ENCODE measurements at places on chromosomes 11 and 22.
A peak's percentile ranks its signal among the peaks of the same experiment; 100 is the strongest.

DNA sequence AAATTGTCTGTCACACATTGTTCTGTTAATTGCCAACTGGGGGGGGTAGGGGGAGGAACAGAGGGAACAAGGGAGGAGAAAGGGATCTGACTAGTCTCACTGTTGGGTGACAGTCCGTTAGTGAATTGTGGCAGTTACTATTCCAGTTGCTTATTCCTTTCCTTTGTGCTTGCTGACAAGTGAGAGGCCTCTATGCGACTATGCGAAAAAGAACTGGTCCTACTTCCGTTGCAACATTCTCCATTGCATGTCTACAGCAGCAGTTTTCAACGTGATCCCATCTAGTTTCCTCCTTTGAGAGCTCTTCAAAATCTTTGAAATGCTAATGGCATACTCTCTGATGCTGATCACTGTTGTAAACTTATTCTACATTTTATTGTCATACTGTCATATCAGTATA lies 672.2 kb downstream of the LRRC4C start:
- DNase-seq, result no peak

DNA sequence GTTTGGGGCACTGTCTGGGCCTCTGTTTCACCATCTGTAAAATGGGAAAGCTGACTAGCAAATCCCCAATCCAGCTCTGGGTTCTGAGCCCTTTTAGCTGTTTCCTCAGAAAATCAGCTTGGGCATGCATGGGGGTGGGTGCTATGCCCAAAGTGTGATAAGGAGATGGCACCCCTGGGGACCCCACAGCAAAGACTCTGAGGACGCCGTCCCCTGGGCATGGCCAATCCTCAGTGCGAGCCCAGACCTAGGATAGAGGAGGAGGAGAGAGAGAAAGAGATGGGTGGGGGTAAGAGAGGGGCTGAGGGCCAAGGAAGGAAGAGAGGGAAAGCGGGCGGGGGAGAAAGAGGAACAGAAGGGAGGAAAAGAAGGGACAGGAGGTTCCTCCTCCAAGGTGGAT lies 31.8 kb downstream of the TPBGL start:
- DNase-seq, result no peak

- DNase-seq, result no peak
Measured at GRCh38 chr11:95232666-95233065, 1.7 kb upstream of the SESN3 start.

- no peak for DNase-seq
Measured at GRCh38 chr11:2270322-2271076, at the start of gene ASCL2. ASCL2 (minus strand) TSS chr11:2270588; CDS start chr11:2270332, 256 bp downstream.

- DNase-seq, result no peak
Measured at GRCh38 chr11:28110821-28111200, 2.6 kb downstream of the METTL15 start.

GRCh38 chr22:39471381-39472141 lies 14.7 kb downstream of the MGAT3 start:
- DNase-seq, result no peak

GRCh38 chr11:117604336-117604995 lies 192.6 kb downstream of the DSCAML1 start:
- DNase-seq, result no peak

- DNase-seq, result no peak
Measured at GRCh38 chr11:126733685-126734084, 266.9 kb downstream of the KIRREL3 start.

DNA sequence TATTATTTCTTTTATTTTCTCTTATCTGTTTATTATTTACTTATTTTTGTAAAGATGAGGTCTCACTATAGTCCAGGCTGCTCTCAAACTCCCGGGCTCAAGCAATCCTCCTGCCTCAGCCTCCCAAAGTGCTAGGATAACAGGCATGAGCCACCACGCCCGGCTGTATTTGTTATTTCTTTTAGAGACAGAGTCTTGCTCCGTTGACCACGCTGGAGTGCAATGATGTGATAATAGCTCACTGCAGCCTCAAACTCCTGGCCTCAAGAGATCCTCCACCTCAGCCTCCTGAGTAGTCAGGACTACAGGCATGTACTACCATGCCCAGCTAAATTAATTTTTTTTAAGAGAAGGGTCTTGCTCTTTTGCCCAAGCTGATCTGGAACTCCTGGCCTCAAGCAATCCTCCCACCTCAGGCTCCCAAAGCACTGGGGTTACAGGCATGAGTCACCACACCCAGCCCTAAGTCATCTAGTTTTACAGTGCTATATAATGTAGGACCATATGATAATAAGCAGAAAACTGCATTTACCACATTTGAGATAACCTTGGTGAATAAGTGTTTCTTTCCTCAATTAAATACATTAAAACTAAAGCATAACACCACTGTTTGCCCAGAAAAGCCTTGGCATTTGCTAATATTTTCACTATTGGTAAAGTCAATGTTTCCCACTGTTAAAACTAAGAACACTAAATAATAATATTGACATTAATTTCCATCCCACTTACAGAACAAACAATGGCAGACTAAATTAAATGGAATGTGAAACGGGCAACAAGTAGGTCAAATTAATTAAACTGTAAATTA lies 127.5 kb downstream of the SIK3 start:
- no peak for DNase-seq

GRCh38 chr11:455566-456147 lies 5.6 kb downstream of the PTDSS2 start:
- DNase-seq, result peak; percentile 41

DNA sequence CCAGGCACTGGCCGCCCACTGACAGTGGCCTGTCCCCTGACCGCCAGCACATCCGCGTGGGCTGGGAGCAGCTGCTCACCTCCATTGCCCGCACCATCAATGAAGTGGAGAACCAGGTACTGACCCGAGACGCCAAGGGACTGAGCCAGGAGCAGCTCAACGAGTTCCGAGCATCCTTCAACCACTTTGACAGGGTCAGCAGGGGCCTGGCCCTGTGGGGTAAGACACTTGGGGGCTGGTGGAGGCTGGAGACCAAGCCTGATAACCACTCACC lies 6.5 kb downstream of the CTSF start:
- no peak for DNase-seq

DNA sequence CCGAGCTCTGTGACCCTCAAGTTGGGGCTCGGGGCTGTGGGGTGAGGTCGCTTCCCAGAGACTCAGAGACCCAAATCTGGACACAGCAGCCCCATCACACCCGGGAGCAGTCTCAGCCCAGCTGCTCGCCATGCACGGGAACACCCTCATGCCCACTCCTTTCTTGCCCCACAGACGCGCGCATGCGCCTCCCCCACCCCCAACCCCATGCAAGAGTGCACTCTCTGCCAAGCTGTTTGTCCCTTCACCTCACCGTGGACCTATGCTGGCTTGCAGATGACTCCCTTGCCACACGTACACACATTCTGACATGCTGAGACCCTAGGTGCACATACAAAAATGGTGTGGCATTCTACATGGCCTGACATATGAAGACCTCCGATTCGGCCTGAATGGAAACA lies 478 bp upstream of the CD248 start:
- peak; percentile 67 for DNase-seq

GRCh38 chr11:74493791-74494630 lies 487 bp upstream of the LIPT2 start:
- DNase-seq, result no peak

DNA sequence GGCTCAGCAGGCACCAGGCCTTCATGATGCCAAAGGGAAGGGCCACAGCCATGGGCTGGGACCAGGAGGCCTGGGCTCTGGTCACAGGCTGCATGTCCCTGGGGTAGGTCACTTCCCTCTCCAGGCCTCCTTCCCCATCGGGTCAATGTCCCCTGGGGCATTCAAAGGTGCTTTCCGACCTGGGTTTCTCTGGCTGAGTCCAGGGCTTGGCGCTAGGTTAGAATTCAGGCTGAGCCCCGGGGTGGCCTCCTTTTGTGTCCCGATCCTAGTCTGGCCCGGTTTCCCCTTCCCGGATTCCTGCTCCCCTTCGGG lies 12.2 kb downstream of the MAFF start:
- no peak for DNase-seq

DNA sequence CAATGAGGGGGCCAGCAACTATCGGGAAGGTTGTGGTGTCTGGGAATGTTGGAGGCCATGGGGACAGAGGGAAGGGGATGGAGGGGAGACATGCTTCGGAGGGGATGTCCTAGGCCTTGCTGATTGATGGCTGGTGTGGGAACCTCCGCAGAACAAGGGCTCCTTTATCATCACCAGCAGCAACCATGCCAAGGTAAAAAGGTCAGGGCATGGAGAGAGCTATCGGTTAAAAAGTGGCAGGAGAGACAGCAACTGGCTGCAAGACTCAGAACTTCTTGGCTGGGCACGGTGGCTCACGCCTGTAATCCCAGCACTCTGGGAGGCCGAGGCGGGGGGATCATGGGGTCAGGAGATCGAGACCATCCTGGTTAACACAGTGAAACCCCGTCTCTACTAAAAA lies 3.0 kb downstream of the GSTT4 start:
- DNase-seq, result no peak

DNA sequence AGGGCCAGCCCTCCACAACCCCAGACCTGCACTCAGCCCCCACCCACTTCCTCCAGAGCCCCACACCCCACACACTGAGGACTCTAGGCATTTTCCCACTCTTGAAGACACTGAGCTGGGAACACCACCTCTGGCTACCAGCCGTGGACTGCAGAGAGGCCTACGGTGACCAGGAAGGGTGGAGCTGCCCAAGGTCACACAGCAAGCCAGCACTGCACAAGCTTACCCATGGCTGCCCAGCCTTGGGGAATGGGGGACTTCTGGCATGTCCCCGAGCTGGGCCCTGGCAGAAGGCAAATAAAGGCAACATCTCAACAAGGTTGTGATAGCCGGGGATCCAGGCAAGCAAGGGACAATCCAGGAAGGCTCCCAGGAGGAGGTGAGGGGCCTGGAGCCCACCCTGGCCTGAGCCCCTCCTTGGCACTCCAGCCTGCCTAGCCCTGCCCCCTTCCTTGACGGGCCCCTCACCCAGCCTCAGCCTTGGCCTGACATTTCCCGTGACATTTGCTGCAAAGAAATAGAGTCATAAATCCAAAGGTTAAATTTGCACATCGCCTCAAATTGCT lies 5.5 kb downstream of the RTN4R start:
- DNase-seq, result no peak

- DNase-seq, result no peak
Measured at GRCh38 chr22:41845380-41846267, 12.7 kb downstream of the SREBF2 start.

DNA sequence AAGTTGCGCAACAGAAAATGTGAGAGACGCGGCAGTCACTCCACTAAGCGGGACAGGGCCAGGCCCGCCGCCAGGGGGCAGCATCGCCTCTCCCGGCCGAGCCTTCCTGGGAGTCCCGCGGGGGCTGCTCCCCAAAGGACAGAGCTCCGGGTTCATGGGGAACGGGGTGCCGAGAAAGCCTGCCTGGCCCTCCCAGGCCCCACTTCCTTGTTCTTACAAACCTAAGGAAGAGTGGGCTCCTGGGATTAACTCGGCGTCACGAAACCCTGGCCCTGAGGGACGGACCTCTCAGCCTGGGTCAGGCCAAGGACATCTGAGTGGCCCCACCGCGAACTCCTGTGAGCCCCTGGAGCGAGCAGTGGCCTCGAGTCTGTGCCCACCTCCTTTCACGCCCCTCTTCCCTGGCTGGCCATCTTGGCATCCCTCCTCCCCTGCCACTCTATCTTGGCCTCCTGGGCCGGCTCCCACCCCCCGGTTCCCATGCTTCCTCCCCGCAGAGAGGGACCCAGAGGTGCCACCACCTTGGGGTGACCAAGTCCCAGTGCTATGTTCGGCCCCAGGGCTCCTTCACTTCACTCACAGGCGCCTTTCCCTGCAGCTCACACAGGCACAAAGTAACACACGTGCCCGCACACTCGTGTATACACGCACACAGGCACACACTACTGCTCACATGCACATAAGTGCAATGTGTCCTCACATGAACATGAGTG lies 99.9 kb upstream of the FGF3 start:
- peak; percentile 78 for DNase-seq

DNA sequence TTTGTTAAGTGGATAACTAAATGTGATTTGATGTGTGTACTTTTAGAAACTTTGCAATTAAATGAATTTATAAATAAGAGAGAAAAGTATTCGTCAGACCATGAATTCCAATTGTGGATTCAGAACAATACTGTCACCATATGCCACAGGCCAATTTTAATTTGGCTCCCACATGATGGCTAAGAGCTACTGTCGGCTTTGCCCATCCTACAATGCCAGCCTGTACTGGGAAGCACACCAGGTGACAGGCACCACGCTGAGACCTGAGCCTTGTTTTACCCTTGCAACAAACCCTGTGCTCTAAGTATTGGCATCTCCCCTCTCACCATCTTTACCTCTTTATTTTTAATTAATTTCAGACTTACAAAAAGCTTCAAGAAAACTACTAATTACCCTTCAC lies 14.0 kb downstream of the RAB30 start:
- DNase-seq, result no peak

DNA sequence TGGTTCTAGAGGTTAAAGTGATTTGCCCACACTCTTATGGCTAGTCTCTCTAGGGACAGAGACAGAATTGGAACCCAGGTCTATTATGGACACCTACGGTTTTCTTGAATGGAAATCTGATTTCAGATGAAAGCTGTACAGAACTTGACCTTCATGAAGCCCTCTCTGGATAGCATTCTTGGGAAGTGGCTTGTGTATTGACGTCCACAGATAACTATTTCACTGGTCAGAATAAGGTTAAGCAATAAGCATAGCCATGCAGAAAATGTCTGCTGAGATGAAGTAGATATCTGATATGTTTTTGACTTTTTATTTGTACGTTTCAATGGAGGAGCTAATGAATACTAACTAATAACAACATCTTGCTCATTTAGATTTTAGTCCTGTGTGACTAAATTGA lies 1.1 kb downstream of the TLCD5 start:
- no peak for DNase-seq

GRCh38 chr11:120326845-120327281 lies 1.8 kb downstream of the TLCD5 start:
- DNase-seq, result no peak

DNA sequence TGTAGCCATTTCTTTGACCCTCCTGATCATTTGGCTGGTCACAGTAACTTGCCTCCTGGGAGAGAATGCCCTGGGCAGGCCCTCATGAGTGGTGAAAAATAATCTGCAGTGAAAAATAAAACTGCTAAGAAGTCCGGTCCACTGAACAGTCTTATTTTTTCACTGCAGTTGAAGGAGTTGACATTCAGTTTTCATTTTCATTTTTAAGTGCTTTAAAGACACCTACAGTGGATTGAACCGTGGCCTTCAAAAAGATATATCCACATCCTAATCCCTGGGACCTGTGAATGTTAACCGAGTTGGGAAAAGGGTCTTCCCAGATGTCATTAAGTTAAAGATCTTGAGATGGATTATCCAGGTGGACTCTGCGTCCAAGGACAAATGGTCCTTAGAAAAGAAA lies 153.6 kb upstream of the GRK3 start:
- no peak for DNase-seq

GRCh38 chr22:43995798-43996169 lies 28.3 kb upstream of the PARVB start:
- no peak for DNase-seq

DNA sequence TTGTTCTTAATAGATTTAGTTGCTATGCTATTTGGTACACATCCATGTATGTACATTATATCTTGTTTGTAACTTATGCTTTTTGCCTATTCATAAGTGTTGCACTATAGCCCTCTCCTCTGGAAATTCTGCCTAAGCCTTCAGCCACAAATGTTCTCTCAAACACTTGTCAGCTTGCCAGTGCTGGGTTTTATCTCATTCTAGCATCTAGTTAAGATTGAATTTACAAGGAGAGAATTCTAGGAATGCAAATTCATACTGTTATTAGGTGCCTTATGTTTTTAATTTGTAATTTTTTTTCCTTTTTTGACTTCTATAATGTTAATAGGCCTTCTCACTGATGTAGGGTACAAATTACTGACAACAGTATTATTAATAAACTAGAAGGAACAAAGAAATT lies 14.6 kb upstream of the CTSC start:
- DNase-seq, result no peak

- DNase-seq, result no peak
Measured at GRCh38 chr11:132187386-132187785, 817.0 kb downstream of the NTM start.

Data from left ventricle myocardium inferior (tissue), 1 donor.